EH (cell line): ENCODE measurements at places on chromosomes 1 and 21.
A peak's percentile ranks its signal among the peaks of the same experiment; 100 is the strongest.

- DNase-seq: peak; percentile 48
Observed at GRCh38 chr21:25283720-25284119, 323.6 kb downstream of the MRPL39 start.

- peak; percentile 74 for DNase-seq
Observed at GRCh38 chr1:221344693-221345092, 397.2 kb downstream of the DUSP10 start.

GRCh38 chr21:37758982-37759381, 157.3 kb downstream of the KCNJ6 start:
- DNase-seq: peak; percentile 66

GRCh38 chr1:63709267-63709828, 64.5 kb upstream of the ROR1 start:
- no peak for DNase-seq

- no peak for DNase-seq
Observed at GRCh38 chr1:5597991-5598823, 394.0 kb downstream of the NPHP4 start.

DNA sequence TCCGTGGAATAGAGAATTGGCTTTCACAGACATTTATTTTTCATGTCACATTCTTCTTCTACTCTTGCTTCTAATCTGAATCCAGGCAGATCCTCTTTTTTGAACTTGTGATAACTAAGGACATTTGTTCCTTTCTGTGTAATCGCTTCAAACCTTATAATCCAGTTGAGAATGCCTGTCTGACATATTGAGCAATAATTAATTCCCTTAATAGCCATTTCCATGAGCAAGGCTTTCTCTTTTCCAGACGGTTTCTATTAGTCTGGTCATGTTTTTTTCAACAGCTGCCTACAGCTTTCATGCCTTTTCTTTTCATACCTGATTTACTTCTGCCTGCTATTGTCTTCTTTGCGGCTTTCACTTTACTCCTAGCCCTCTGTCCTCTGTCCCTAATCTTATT, 163.4 kb downstream of the CYYR1 start:
- no peak for DNase-seq

DNA sequence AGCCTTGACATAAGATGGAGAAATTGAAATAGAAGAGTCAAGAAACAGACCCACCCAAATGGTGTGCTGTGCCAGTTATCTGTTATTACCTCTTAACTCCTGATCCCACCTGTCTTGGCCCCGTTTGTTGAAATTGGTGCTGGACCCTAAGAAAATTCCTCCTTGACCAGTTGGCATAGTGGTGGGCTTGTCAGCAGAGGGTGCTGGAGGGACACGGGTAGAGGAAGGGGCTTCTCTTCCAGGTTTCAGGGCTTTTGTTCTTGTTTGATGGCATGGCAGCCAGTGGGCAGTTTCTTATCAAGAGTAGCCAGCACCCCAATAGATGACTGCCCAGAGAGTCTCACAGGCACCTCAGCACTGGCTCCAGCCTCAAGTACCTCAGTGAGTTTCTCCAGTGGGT, 51.6 kb downstream of the PCBP3 start:
- no peak for DNase-seq

GRCh38 chr1:36966242-36966641, 68.1 kb downstream of the GRIK3 start:
- DNase-seq: peak; percentile 3

- DNase-seq: peak; percentile 66
Observed at GRCh38 chr1:198499588-198499987, 40.9 kb downstream of the ATP6V1G3 start.

GRCh38 chr1:117697220-117697781, 91.5 kb downstream of the TENT5C start:
- peak; percentile 43 for DNase-seq

DNA sequence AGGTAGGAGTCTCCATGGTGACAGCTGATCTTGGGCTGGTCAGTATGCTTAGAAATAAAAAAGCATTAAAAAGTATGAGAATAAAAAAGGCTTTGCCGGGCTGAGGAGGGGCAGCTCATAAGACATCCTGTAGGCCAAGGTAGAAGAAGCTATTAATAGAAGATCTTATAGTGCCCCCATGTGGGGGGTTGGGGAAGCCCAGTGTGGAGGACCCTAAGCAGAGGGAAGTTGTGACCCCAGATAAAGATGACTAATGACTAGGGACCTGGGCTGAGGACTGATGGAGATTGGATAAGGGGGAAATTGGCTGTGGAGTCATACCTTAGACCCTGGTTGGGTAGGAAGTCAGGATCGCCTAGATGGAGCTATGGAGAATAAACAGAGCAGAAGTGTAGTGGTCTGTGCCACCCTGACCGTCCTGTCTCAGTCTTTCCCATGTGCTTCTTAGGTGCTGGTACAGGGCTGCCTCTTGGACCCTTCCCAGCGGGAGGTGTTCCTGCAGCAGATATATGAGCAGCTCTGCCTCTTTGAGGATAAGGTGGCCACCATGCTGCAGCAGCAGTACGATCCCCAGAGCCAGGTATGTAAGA, 25.0 kb downstream of the SZT2 start:
- DNase-seq: peak; percentile 54

DNA sequence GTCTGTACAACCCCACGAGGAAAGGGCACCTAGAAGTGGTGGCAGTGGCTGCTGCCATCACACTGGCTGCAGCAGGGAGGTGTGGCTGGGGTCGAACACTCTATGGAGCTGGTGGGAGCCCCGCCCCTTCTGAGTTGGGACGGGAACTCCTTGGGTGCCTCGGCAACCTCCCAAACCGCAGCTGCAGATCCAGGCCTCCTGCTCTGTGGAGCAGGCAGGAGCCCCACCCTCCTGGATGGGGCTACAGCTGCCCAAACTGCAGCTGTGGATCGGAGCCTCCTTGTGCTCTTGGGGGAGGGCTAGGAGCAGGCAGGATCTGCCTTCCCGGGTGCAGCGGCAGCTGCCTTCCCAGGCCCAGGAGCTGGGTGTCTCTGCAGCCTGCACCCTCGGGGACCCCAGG, 38.9 kb upstream of the TARDBP start:
- peak; percentile 73 for DNase-seq

- DNase-seq: no peak
Observed at GRCh38 chr1:2465371-2466269, 10.5 kb upstream of the PLCH2 start.

DNA sequence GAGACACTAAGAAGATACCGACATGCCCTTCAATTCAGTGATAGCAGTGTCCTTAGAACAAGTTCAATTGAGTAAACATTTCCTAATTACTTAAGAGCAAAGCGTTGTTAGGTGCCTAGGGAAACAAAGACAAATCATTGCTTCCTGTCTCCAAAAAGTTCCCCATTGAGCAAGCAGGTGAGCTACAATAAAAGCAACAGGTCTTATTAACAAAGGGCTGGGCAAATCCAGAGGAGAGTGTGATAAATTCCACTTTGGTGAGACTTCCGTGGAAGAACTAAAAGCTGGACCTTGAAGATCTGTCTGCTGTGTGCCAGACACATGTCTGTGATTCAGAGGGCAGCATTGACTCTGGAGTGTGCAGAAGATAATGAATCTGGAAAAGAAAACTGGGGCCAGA, 1.9 kb upstream of the TUT4 start:
- peak; percentile 32 for DNase-seq

DNA sequence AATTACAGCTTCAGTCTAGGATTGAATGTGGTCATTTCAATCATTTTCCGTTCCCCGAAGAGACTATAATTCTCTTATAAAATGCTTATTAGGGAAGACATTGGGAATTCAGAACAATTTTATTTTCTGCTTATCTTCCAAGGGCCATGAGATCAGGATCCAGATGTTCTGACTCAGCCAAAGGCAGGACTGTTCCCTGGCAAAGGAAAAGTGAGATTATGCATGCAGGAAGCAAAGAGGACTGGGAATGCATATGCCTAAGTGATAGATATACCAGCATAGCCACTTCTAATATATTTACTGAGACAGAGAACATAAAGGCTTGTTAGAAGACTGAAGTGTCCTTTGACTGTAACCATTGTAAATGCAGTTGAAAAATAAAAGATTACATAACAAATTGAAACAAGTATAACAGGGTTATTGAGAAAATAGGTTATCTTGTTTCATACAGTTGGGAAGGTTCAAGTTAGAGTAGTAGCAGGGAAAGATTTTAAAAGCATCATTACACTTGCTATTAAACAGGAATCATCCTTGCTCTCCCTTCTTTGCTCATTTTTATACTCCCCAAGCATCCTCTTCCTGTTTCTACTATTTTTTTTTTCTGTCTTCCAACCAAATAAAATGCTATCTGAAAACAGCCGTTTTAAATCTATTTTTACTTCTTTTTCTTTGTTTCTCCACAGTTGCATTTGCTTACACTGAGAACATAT, 439.6 kb upstream of the ADAMTS5 start:
- DNase-seq: peak; percentile 61

DNA sequence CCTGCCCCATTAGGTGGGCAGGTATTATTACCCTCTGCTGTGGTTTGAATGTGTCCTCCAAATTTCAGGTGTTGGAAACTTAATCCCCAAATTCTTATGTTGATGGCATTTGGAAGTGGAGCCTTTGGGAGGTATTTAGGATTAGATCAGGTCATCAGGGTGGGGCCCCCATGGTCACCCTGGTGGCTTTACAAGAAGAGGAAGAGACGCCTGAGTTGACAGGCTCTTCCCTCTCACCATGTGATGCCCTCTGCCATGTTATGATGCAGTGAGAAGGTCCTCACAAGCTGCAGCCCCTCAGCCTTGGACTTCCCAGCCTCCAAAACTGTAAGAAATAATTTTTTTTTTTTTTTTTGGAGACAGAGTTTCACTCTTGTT, 8.8 kb upstream of the THEMIS2 start:
- DNase-seq: no peak

DNA sequence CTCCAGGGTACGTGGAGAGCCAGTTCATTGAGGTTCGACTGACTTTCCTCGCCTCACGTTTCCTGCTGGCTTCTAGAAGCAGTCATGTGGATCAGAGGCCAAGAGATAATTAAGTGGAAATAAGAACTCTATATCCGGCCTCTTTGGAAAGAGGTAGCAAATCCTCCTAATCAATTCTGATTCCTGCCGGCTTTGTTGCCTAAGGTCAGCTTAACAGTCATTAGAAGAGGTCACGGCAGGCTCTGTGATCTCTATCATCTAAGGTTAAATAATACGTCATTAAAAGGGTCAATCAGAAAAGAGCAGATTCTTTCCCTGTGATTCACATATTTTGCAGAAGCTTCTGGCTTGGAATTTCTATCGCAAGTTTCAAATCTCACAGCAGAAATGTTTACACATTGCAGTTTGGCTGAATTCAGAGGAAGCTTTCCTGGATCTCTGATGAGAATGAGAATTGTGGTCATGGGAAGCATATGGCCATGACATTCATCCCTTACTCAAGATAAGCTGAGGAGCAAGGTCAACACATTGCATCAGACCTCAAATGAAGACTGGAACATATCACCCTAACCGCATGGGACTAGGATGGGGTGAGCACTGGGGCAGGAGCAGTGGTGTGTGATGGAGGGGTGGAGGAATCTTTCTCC, 189.4 kb downstream of the PBX1 start:
- peak; percentile 99 for DNase-seq

DNA sequence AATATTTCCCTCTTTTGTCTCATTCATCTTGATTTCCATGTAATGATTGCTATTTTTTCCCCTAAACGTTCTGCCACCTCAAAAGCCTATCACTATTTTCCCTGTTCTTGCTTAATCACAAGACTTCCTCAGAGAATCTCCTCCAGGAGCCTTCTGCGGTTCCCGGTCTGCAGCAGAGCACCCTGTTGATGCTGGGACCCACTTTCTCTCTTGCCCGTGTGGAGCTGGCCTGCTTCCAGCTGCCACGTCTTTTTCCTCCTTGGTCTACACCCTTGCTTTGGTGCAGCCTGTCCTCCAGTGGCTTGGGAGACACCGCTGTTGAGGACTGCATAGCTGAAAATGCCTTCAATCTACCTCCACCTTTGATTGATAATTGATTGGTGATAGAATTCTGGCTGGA, 70.0 kb upstream of the COA6 start:
- DNase-seq: no peak

DNA sequence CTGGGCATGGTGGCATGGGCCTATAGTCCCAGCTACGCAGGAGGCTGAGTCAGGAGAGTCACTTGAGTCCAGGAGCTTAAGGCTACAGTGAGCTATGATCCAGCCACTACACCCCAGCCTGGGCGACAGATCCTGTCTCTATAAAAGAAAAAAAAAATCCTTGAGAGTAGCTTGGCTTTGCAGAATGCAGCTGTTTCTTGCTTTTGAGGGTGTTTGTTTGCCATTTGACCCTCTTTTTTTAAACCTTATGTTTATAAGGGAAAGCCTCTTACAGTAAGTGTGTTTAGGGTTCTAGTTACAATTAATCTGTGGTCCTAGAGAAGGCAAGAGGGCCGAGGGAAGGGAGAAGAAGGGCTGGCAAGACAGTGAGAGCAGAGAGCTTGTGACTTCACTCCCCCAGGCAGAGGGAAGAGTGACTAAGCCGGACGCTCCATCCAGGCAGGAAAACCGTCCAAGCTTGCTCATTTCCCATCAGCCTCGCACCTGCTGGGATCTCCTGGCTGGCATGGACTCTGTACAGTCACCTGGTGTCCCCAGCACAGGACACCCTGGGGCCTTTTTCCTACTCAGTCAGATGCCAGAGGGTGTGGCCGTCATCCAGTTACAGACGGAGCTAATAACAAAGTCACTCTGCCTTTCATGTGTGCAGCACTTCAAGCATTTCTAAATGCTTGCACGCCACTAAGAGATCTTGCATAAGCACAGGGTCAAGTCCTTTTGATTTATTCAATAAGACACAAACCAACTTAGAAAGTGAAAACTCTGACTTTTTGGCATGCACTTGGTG, 55.5 kb upstream of the PSEN2 start:
- peak; percentile 82 for DNase-seq

- no peak for DNase-seq
Observed at GRCh38 chr21:42862774-42863503, 16.4 kb downstream of the WDR4 start.

- no peak for DNase-seq
Observed at GRCh38 chr1:5970610-5971273, 21.5 kb downstream of the NPHP4 start.

DNA sequence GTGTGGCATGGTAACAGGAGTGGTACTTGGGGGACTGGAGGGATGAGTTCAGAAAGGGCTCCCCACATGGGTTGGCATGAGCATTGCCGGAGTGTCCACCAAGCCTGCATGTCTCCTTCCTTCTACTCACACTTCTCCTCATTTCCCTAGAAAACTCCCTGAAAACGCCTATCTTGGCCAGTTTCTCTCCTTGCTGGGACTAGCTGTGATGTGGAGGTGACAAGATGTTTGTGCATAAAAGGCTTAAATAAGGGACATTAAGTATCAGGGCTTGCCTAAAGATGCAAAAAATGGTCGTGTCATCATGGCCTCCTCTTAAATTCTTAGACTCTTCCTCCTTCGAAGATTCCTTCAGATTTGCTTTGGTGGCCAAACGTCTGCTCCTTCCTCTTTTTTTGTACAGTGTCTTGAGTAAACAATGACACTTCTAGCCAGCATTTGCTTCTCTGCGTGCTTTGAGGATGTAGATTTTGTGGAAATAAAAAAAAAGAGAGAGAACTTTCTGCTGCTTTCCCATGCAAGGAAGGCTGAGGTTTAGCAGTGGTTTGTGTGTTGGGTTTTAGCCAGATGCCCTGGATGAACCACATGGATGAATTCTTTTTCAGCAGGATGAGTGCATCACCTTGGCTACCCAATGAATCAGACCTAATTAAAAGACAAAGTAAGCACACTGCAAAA, 239.1 kb upstream of the IRF2BP2 start:
- DNase-seq: peak; percentile 97
